Nephron progenitor cell (in vitro differentiated cells): ENCODE measurements at places on chromosomes 4 and X.

GRCh38 chr4:11525085-11525484, 96.4 kb upstream of the HS3ST1 start:
- DNase-seq = no peak

- DNase-seq = no peak
Observed at GRCh38 chr4:81912376-81913030, 440.8 kb upstream of the RASGEF1B start.

DNA sequence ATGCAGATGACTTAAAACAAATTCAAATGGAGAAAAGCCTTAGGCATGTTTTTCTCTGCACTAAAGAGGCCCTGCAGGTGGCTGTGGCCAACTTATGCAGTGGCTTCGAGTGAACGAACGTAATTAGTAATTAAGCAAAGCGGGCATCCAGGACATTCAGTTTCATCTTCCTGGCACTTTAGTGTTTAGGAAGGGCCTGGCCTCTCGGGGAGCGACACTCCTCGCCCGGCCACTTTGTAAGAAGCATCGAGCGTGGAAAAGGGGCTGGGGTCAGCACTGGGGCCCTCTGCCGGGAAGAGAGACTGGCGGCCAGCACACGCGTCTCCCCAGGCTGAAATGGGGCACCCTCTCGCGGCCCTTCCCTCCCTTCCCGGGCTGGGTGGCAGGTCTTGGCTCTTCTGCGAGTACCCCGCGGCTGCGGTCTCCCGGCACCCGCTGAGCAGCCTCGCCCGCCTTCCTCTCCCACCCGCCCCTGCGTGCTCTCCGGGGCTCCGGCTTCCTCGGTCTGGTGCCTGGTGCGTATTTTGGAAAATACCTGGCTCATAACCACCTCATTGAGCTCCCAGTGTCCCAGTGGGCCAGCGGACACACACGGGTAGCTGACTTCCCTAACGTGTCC, 677 bp upstream of the CYP4V2 start:
- peak; percentile 52 for DNase-seq

- DNase-seq = no peak
Observed at GRCh38 chr4:96379524-96379923, 539.6 kb downstream of the PDHA2 start.
